Calu3 (cell line): ENCODE measurements at places on chromosomes 13 and 19.
A peak's percentile ranks its signal among the peaks of the same experiment; 100 is the strongest.

GRCh38 chr13:112179421-112179820 is 112.5 kb downstream of the SOX1 start:
- H3K4me1 ChIP-seq = no peaks in the 10 kb centered on the region
- H3K4me3 ChIP-seq = no peak overlapping the region
- H3K27ac ChIP-seq = no peak overlapping the region
- H3K27me3 ChIP-seq = no peaks in the 10 kb centered on the region

DNA sequence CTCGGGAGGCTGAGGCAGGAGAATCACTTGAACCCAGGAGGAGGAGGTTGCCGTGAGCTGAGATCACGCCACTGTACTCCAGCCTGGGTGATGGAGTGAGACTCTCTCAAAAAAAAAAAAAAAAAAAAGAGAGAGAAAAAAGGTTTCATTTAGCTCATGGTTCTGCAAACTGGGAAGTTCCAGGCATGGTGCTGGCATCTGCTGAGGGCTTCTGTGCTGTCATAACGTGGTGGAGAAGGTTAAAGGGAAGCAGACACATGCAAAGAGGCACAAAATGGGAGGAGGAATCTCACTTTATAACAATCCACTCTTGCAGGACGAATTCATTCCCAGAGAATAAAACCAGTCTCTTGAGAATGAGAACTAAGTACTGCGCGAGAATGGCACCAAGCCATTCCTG is 34.9 kb upstream of the SIAH3 start:
- peaks cover 33% of the 10 kb centered on the region for H3K27me3 ChIP-seq
- no peaks in the 10 kb centered on the region for H3K4me1 ChIP-seq
- no peak overlapping the region for H3K4me3 ChIP-seq
- no peak overlapping the region for H3K27ac ChIP-seq
- DNase-seq = no peak

DNA sequence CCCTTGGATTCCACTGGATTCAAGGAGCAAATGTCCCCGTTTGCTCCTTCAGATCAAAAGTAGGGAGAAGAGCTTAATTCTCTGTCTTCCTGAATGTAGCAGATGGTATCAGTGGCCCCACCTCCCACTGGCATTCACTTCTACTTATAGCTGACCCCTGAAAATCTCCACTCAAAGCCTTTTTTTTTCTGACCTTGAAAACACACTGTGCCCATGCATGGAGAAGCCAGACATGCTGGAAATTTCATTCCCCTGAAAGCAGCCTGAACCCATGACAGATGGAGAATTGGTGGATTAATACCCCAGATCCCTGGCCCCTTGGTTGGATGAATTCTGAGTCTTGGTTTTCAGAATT is 76.6 kb upstream of the UBAC2 start:
- DNase-seq = no peak
- no peaks in the 10 kb centered on the region for H3K36me3 ChIP-seq
- no peak overlapping the region for H3K4me3 ChIP-seq

DNA sequence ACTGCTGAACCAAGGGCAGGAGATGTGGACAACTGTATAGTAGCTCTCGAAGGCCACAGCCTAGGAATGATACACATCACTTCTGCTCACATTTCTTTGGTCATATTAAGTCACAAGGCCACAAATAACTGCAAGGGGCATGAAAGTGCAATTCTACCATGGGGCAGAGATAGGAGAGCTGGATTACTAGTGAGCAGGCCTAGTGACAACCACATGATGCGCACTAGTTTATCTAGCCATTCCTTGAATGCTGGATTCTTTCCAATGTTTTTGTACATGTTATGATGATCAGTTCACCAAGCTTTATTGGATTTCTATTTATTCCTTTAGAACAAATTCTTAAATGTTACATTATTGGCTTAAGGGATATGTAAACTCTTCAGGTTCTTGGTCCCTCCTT is 100.7 kb downstream of the MIPEP start:
- H3K36me3 ChIP-seq = no peaks in the 10 kb centered on the region
- no peak for DNase-seq
- H3K4me1 ChIP-seq = peaks cover under 1% of the 10 kb centered on the region
- H3K27ac ChIP-seq = no peak overlapping the region

GRCh38 chr19:51668216-51668615 is 21.6 kb upstream of the SIGLEC14 start:
- H3K36me3 ChIP-seq = peaks cover 5% of the 10 kb centered on the region
- no peak overlapping the region for H3K4me3 ChIP-seq
- H3K27me3 ChIP-seq = peaks cover 27% of the 10 kb centered on the region
- H3K4me1 ChIP-seq = no peaks in the 10 kb centered on the region
- DNase-seq = no peak
- H3K27ac ChIP-seq = no peak overlapping the region

GRCh38 chr19:7522923-7523667 is 671 bp downstream of the MCOLN1 start:
- DNase-seq = no peak
- peaks cover 9% of the 10 kb centered on the region for H3K4me1 ChIP-seq
- H3K36me3 ChIP-seq = peaks cover 25% of the 10 kb centered on the region
- peak overlapping the region; percentile 62 for H3K4me3 ChIP-seq
- no peaks in the 10 kb centered on the region for H3K27me3 ChIP-seq

GRCh38 chr13:85166891-85167290 is 632.3 kb downstream of the SLITRK6 start:
- H3K27ac ChIP-seq = no peak overlapping the region
- H3K27me3 ChIP-seq = no peaks in the 10 kb centered on the region
- no peak overlapping the region for H3K4me3 ChIP-seq
- no peak for DNase-seq

- no peak overlapping the region for H3K27ac ChIP-seq
- H3K27me3 ChIP-seq = peaks cover 41% of the 10 kb centered on the region
- DNase-seq = no peak
- no peaks in the 10 kb centered on the region for H3K36me3 ChIP-seq
These were observed 1.0 kb upstream of the PLK5 start for GRCh38 chr19:1522838-1523237.

DNA sequence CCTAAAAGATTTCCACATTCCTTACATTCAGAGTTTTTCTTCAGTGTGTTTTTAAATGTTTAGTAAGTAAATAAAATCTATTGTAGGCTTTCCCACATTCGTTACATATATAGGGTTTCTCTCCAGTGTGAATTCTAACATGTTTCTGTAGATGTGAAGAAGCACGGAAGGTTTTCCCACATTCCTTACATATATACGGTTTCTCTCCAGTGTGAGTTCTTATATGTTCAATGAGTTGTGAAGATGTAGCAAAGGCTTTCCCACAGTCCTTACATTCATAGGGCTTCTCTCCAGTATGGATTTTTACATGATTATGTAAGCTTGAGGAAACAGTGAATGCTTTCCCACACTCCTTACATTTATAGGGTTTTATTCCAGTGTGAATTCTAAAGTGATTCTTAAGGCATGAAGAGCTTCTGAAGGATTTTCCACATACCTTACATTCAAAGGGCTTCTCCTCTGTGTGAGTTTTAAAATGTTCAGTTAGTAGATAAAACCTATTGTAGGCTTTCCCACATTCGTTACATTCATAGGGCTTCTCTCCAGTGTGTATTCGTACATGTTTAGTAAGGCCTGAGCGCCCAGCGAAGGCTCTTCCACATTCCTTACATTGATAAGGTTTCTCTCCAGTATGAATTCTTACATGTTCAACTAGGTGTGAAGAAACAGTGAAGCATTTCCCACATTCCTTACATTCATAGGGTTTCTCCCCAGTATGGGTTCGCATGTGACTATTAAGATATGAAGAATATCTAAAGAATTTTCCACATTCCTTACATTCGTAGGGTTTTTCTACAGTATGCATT is 18.2 kb downstream of the ZNF121 start:
- peaks cover 66% of the 10 kb centered on the region for H3K36me3 ChIP-seq
- H3K27me3 ChIP-seq = no peaks in the 10 kb centered on the region
- H3K4me3 ChIP-seq = no peak overlapping the region
- no peaks in the 10 kb centered on the region for H3K4me1 ChIP-seq
- peak overlapping the region; percentile 30 for H3K27ac ChIP-seq
- DNase-seq = no peak

DNA sequence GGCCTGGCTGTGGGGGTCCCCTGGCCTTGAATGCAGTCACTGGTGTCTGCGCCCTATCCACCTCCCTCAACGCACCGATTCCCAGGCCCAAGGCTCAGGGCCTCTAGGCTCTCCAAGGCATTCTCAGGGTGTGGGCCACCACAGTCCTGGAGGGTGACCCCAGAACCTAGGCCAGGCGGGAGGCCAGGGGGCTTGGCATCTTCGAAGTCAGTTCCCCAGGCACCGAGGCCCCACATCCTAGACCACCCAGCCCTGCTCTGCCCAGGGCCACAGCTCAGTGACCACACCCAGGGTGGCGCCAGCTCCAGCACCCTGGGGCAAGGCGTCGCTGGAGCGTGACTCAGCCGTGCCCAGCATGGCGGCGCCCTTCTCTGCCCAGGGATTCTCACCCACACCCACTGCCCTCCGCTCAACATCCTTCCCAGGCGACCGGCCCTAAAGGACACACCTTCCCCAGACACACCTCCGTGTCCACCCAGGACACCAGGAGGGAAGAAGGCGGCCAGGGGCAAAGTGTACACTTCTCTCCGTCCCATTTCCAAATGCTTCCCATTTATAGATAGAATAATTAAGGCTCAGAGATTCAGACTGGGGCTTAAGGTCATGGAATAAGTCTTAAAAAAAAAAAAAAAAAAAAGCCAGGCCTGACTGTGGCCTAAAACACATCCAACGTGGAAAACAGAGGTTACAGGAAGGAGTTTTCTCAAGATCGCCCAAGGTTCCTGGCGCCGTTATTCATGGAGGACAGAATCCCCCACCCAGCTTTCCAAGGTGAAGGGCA is 36.4 kb upstream of the NANOS3 start:
- H3K27me3 ChIP-seq = no peaks in the 10 kb centered on the region
- H3K4me1 ChIP-seq = peaks cover 14% of the 10 kb centered on the region

- DNase-seq = peak; percentile 35
- no peaks in the 10 kb centered on the region for H3K27me3 ChIP-seq
- peaks cover 13% of the 10 kb centered on the region for H3K36me3 ChIP-seq
- no peak overlapping the region for H3K27ac ChIP-seq
- no peak overlapping the region for H3K4me3 ChIP-seq
- peaks cover 6% of the 10 kb centered on the region for H3K4me1 ChIP-seq
These were observed 1.4 kb downstream of the CIC start for GRCh38 chr19:42270346-42271044.

DNA sequence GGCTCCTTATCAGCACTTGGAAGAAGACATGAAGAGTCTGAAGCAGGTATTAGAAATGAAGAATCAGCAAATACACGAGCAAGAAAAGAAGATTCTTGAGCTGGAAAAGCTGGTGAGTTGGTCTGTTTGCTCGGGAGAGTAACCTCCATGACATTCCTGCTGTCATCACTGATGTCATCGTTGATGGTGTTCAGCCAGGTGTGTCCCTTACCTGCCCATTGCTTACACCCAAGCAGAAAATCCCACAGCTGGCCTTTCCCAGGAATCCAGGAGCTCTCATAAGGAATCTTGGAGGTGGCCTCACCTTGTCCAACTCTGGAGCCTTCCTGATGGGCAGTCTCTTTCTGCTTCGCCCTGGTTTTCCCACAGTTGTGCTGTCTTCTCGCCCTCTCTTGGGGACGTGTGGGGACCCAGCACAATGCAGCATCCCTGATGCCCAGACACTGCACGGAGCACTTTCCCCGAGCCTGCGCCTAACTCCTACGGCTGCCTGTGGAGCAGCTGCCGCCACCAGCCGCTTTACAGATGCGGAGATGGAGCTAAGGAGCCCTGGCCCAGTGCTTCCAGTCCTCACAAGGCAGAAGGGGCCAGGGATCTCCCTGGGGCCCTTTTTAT is 97.0 kb downstream of the SLC7A1 start:
- peaks cover 36% of the 10 kb centered on the region for H3K27me3 ChIP-seq
- no peak overlapping the region for H3K27ac ChIP-seq
- peaks cover 11% of the 10 kb centered on the region for H3K4me1 ChIP-seq
- no peak overlapping the region for H3K4me3 ChIP-seq
- DNase-seq = no peak
- no peaks in the 10 kb centered on the region for H3K36me3 ChIP-seq

DNA sequence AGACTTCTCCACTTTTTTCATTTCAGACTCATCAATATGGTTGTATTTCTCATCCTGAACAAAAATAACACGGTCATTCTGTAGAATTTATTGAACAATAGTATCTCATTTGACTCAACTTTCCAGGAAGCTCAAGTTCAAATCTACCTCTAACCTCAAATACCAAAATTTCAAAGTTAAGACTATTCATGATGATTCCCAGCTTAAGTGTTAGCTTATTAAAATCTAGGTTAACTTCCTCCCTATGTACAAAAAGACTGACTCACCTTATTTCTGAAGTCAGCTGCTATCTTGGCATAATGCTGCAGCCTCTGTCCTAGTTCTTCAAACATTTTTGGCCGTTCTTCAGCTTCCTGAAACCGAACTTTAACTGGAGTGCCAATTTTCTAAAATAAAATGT is 23.2 kb downstream of the HSPH1 start:
- DNase-seq = no peak
- H3K4me1 ChIP-seq = no peaks in the 10 kb centered on the region
- H3K27ac ChIP-seq = no peak overlapping the region
- H3K4me3 ChIP-seq = no peak overlapping the region

GRCh38 chr19:15166700-15167099 is 34.1 kb downstream of the NOTCH3 start:
- no peaks in the 10 kb centered on the region for H3K4me1 ChIP-seq
- no peak for DNase-seq
- no peaks in the 10 kb centered on the region for H3K36me3 ChIP-seq
- H3K4me3 ChIP-seq = no peak overlapping the region
- H3K27ac ChIP-seq = no peak overlapping the region
- no peaks in the 10 kb centered on the region for H3K27me3 ChIP-seq

DNA sequence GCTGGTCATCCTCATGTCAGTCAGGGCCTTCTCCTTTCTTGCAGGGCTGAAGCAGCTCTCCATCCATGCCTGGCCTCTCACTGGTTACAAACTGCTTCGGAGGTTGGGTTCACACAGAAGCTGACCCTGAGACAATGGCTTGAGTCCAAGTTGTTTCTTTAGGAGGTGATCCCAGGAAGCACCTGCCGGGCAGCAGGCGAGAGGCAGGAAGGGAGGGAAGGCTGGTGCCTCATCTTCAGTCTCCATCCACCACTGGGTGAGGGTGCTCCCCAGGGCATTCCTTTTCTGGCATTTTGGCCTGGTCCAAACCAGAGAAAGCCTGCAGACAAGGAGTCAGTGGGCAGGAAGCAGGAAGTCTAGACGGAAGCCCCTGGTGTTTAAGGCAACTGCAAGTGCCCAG is 17.6 kb upstream of the SPATA13 start:
- no peak overlapping the region for H3K4me3 ChIP-seq
- DNase-seq = no peak
- no peaks in the 10 kb centered on the region for H3K36me3 ChIP-seq
- no peak overlapping the region for H3K27ac ChIP-seq
- no peaks in the 10 kb centered on the region for H3K27me3 ChIP-seq

DNA sequence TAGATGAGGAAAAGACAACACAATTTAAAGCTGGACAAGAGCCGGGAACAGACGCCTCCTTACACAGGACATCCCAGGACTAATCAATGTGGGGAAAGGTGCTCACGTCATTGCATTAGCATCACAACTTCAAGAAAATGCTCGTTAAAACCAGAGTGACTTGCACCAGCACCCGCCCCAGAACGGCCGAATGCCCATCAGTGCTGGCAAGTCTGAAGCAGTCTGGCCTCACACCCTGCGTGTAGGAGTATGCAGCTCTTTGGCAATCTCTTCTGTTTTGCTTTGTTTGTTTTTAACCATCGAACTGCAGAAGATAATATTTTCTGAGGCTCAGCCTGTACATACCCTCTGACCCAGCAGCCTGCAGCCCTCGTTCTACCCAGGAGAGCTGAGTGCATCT is 44.8 kb upstream of the LDLR start:
- peaks cover 21% of the 10 kb centered on the region for H3K4me1 ChIP-seq
- H3K27ac ChIP-seq = no peak overlapping the region
- peaks cover 36% of the 10 kb centered on the region for H3K36me3 ChIP-seq
- DNase-seq = no peak
- H3K4me3 ChIP-seq = no peak overlapping the region
